ENCODE measurements at places on chromosomes 7 and 10.
A peak's percentile ranks its signal among the peaks of the same experiment; 100 is the strongest.

- DNase-seq, result no peak
Observed at GRCh38 chr7:77811516-77812289, 13.1 kb downstream of the PHTF2 start.

- DNase-seq, result no peak
Observed at GRCh38 chr10:31129880-31130405, 98.3 kb upstream of the ZNF438 start.

GRCh38 chr7:77759294-77759889, 38.8 kb downstream of the TMEM60 start:
- DNase-seq, result peak; percentile 78

GRCh38 chr7:122289426-122289825, 15.1 kb downstream of the FEZF1 start:
- no peak for DNase-seq

- no peak for DNase-seq
Observed at GRCh38 chr10:62562101-62562500, 187.9 kb downstream of the ZNF365 start.

GRCh38 chr7:14850039-14850438, 52.5 kb downstream of the DGKB start:
- no peak for DNase-seq

GRCh38 chr10:59950105-59950504, 43.7 kb upstream of the CCDC6 start:
- no peak for DNase-seq

DNA sequence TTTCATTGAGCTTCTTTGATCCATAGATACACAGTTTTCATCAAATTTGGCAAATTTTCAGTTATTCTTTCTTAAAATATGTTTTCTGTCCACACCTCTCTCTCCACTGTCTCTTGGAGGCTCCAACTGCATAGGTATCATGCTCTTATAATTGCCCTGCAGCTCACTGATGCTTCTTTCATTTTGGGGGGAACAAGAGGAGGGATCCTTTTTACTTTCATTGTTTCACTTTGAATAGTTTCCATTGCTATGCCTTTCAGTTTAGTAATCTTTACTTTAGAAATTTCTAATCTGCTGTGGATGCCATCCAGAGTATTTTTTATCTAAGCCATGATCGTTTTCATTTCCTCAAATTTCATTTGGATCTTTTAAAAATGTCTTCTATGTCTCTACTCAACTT, 32.9 kb downstream of the KBTBD2 start:
- DNase-seq, result no peak

DNA sequence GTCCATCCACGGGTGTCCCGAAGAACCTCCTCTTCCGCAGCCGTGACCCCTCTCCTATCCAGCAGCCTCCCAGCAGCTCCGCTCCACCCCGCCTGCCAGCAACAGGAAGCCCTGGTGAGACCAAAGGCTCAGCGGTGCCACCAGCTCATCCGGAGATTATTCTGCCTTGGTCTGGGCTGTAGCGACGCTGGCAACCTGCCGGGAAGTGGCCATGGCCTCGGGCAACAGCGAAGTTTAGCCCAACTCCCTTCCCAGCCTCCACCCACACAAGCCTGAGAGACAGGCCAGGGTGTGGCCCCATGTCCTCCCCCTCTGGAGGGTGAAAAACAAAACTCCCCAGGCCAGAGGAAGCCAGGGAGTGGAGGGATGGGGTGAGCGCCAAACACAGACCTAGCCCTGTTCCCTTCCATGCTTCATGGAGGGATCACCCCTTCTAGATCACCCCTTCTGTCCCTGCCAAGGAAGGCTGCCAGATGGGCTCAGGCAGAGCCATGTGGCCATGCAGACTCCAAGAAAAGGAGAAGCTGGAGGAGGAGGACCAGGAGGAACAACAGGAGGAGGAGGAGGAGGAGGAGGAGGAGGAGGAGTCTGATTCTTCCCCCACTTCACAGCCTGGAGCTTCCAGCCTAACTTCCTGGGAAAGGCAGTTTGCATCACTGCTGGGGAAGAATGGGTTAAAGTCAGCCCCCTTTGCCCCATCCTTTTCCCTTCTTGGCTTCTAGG, 918 bp downstream of the CALHM2 start:
- DNase-seq, result no peak

DNA sequence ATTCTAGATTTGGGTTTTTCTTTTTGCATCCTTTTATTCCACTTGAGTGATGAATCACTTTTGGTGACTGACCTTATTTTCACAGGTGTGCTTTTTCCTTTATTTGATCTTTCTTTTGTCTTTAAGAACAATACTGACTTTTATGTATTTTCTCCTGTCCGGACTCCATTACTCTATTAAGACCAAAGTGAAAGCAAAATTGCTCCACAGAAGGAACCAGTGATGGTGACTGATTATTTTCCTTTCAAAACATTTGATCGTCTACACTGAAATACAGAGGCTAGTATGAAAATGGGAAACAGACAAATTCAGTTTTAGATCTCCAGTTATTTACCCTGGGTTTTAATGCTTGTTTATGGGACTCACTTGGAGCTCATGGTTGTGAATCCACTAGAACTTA, 15.5 kb downstream of the EXOC4 start:
- DNase-seq, result no peak

- no peak for DNase-seq
Observed at GRCh38 chr10:8283986-8284385, 229.5 kb downstream of the GATA3 start.

DNA sequence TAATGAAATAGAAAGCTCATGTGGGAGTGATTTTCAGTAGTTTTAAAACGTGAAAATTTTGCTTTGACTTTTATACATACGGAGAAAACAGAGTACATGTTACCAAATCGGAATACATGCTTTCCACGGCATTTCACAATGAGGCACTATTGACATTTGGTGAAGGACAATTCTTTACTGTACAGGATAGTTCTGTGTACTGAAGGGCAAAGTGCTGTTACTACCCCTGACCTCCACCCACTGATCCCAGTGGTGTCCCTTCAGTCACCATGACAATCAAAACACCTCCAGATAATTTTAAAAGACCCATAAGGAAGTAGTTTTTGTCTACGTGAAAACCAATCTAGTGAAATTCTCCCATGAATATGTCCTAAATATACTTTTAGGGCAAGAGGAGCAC, 33.1 kb upstream of the ANK3 start:
- DNase-seq, result no peak

DNA sequence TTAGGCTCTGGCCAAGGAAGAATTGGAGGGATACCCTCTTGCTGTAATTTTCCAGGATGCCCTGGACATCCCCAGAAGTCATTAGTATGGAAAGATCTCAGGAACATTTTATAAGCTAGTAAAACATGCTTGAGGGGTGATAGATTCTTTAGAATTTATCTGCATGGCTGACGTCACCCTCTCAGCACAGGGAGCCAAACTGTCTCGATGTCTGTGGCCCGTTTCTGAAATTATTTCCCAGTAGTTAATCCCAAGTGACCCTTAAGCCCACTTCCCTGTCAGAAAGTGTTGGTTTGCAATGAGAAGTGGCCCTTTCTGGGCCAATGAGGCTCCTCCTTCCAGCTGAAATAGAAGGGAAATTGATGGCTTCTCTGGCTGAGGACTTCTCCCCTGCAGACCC, 184.5 kb upstream of the BMPER start:
- DNase-seq, result no peak

GRCh38 chr10:62796896-62797295, 7.6 kb upstream of the ADO start:
- no peak for DNase-seq

GRCh38 chr10:1166828-1167275, 110.7 kb downstream of the WDR37 start:
- no peak for DNase-seq

DNA sequence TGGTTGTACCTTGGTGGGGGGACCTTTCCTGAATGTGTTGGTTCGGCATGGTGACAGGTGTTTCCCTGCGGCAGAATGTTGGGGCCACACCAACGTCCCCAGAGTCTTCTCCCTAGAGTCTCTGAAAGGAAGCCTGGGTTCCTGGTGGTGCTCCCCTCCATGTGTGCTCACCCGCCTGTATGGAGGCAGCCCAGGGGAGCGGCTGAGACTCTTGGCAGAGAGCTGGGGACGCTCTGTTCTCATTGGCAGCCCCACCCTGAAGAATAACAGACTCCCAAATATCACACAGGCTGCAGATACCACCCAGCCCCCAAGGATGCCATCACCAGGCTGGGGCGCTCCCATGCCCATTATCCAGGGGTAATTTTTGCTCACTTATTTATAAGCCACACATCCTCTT, 34.8 kb downstream of the CHST12 start:
- no peak for DNase-seq

DNA sequence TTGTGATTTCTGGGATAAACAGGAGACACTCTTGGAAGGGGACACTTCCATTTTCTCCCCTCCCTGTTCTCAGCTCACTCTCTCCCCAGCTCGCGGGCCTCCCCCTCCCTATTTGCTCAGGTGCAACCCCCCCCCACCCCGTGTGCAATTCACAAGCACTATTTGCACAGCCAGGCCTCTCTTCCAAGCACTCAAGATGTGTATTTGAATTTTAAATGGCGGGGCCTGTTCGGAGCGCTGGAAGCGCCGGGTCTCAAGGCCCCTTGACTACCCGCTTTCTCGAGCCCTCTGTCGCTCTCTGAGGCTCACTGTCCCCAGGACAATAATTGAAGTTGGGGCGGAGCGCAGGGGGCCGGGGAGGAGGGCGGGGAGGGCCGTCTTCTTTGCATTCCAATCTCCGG, 7.8 kb downstream of the SHH start:
- no peak for DNase-seq

DNA sequence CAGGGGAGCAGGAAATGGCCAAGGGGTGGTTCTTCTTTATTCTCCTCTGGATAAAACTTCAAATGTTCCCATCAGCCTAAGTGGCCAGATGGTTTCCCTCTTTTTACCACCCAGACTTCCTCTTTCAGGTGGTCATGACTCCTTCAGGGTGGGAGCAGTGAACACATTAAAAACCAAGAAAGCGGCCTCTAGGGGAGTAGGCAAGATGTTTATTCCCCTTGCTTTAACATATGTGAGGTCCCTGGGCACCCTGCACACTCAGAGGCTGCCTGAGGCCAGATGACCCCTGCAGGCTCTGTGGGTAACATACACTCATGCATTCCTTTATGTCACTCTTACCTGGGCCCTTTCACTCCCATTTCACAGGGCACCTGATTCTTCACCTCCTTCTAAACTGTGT, 357.4 kb downstream of the ABCA13 start:
- DNase-seq, result no peak

- DNase-seq, result peak; percentile 8
Observed at GRCh38 chr7:150405584-150406311, 26.6 kb downstream of the ZNF775 start.

DNA sequence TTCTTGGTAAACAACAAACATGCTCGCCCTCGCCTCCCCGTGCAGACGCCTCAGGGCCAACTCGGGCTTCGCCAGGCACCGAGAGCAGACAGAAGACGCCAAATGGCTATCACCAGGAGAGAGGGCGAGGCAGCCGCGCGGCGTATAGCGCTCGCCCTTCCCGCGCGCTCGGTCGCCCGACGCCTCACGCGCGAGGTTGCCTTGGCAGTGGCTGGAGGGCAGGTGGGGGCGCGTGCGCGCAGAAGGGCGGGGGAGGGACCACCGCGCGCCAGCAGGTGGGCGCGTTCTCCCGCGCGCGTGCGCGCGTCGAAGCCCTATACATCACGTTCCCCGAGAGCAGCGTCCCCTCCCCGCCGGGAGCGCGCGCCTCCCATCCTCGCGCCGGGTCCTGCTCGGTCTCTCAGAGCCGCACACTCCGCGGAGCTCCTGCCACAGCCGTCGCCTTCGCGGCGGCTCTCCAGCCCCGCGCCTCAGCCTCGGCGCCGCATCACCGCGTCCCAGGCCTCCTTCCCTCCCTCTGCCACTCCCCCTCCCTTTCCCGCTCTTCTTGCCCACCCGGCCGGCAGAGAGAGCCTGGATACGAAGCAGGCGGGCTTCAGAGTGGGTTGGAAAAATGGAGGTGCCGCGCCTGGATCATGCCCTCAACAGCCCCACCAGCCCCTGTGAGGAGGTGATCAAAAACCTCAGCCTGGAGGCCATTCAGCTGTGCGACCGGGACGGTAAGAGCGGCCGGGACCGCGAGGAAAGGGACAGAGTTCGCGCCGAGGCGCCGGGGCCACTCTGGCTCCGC, at the start of gene PHYHIPL:
Gene PHYHIPL (plus strand): TSS at position 403 of the 790 bp plus-strand sequence. CDS start 211 bp downstream, at position 614.
- no peak for DNase-seq

DNA sequence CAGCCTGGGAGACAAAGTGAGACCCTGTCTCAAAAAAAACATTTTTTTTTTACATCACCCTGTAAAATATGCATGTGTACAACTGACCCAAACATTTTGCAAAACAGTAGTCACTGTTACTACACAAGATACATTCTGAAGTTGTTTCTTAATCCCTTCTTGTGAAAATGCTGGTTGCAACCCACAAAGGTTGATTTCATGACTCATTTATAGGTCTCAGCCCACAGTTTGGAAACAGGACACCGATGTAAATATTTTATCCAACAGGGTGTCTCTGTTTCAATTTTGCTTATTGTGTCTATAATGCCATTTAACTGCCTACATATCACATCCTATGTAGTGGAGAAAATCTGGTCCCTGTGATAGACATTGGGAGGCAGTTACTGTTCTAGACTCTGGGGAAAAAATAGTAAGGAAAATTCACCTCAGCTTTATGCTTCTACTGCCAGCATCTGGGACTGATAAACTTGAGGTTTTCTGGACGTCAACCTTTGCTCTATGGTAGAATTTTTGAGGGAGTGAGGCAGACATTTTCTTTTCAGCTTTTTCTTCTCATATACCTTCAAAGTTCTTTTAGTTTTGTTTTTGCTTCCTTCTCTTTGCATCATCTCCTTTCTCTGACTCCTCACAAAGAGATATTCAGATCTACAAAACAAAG, 1.6 kb upstream of the RAB19 start:
- DNase-seq, result no peak

DNA sequence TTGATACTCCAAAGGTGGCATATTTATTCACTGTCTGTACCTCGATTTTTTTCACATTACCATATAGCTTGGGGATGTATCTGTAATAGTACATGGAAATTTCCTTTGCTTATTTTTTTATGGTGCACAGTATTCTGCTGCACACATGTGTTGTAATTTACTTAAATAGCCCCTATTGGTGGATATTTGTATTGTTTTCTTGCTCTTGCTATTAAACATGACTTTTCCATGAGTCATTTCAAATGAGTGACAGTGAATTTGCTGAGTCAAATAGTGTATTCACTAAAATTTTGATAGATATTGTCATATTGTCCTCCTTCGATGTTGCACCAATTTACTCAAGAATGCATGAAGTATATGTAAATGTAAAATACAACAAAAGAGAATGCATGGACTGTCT, 122.7 kb upstream of the STEAP4 start:
- DNase-seq, result no peak

DNA sequence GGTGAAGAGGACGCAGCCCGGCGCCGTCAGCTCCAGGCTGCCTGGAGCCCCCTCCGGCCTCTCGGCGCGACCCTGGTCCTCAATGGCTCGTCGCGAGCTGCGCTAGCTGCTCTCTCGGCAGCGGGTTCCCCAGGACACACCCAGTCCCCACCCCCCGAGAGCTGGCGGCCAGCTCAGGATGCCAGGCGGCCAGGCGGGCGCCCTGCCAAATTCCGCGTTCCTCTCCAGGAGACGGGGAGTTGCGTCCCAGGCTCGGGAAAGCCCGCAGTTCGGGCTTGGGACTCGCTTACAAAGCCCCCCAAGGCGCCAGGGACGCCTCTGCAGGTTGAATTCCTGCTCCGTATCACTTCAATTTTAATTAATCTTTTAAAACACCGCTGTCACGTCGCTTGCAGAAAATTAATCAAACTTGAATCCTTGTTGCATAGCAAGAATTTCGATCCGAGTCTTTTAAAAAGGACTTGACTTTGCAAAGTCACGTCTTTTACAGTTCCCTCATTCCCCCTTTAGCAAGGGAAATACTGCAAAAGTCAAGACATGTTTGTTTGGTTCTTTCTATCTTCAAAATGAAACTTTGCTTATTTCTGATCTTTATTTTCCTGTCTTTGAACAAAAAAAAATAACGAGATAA, 28.2 kb downstream of the SKIDA1 start:
- DNase-seq, result no peak
